Renal cortical epithelial cell (primary cell): ENCODE measurements at places on chromosomes 6 and 20. TPM values are rescaled to one million over a fixed set of nuclear protein-coding genes. Genes with fewer than 3 reads are reported as not detected.

DNA sequence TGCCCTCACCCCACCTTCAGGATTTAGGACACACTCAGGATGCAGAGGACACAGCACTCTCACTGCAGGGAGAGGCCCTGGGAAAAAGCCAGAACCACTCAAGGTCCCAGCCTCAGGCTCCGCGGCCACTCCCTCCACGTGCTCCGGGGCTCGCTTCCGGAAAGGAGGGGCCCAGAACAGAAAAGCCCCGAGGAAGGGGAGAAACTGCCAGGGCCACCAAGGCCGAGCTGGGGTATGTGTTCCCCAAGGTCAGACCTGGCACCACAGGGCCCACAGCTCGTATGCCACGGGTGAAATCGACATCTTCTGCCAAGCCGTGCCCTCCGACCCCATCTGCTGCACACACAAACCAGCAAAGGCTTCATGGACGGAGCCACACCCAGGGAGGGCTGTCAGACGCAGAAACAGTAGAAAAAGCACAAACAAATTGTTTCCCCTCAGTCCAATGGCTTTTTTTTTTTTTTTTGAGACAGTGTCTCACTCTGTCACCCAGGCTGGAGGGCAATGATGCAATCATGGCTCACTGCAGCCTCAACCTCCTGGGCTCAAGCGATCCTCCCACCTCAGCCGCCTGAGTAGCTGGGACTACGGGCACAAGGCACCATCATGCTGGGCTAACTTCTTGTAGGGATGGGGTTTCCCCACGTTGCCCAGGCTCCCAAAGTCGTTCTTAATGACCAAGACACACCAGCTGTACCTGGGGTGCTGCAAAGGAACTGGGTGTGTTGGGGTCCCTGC, 33.4 kb downstream of the SLC2A4RG start:
- DNase-seq, result no peak

Gene SSR1
- 71.0 and 169 TPM in 2 replicates for total RNA-seq

GRCh38 chr6:168545428-168545827, 104.4 kb downstream of the SMOC2 start:
- DNase-seq, result no peak

Gene ECT2L
- total RNA-seq, result 0.10 TPM in 1 of 2 replicates, not detected in the other

- DNase-seq, result no peak
These were observed 13.5 kb downstream of the DEFB132 start for GRCh38 chr20:271069-271468.

Gene DEFB116
- total RNA-seq, result not detected in 2 replicates

DNA sequence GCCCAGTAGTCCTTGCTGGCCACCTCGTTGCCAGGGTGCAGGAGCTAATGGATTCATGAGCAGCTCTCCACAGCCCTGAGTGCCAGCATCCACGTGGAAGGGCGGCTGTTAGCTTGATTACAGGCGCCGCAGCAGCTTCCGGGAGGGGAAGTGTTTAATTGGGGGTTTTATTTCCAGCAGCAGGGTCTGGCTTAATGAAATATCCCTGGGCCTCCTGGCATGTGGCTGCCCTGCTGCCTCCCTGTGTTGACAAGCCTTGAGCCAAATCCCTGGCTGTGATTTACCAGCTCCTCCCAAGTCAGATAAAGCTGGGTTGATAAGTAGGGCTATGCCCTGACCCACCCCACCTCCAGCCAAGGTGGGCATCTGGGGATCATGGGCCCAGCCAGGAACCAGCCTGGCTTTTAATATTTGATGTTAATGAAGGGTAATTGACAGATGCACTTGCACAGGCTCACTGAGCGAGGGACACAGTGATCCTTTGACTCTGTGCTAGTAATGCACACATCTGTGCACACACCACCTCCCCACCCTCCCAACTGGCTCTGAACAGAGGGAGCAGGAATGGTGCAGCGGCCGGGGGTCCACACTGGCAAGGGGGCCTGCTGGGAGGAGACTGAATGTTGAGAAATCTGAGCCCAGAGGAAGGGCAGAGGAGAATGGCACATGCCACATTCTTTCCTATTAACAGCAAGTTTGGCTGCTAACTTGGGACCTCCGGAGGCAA, 13.6 kb downstream of the GLP1R start:
- no peak for DNase-seq

Gene RPS21
- total RNA-seq, result 170 and 654 TPM in 2 replicates

Gene AKAP12
- total RNA-seq, result 54.4 and 218 TPM in 2 replicates

DNA sequence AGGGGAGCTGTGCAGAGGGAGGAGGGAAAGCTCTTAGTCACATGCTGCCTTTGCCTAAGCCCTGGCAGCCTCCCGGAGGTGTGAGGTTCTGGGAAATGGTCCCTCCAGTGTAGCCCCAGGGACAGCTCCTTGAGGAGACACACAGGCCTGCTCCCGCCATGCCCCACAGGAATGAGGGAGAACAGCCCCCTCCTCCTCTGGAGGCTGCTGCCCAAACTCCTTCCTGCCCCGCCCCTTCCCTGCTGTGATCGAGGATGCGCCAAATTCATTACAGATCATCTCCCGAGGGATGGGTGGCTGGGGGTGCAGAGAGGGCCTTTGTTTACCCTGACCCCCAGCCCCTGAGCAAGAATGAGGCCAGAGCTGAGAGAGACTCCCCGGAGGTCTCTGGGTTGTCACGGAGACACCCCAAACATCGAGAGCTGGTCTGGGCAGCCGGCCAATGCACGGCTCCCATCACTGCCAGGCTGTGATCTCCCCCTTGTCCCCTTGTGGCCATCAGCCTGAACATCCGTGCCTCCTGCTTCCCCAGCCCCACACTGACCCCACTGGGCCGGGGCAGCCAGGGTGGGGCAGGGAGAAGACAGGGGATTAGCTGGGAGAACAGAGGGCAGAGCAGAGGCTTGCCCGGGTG, 8.4 kb downstream of the CYP21A2 start:
- DNase-seq, result no peak

DNA sequence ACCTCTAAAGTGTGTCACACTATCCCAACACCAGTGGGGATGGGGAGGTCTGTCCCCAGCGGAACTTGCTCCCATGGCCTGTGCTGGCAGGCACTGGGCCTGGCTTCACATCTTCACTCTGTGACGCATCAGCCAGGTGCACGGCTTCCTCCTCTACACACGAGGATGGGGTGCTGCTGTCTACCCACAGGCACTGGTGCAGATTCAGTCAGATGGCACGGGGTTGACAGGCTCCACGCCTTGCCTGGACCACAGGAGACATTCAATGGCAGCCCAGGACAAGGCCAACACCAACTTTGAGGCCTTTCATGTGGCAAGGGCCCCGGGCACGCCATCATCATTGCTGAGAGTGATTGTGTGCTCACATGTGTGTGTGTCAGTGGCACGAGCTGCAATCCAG, 92.4 kb downstream of the TMEM242 start:
- no peak for DNase-seq

GRCh38 chr20:57713951-57714350, 4.1 kb upstream of the PMEPA1 start:
- no peak for DNase-seq

- DNase-seq, result no peak
These were observed 29.0 kb upstream of the MANEA start for GRCh38 chr6:95548188-95548786.

DNA sequence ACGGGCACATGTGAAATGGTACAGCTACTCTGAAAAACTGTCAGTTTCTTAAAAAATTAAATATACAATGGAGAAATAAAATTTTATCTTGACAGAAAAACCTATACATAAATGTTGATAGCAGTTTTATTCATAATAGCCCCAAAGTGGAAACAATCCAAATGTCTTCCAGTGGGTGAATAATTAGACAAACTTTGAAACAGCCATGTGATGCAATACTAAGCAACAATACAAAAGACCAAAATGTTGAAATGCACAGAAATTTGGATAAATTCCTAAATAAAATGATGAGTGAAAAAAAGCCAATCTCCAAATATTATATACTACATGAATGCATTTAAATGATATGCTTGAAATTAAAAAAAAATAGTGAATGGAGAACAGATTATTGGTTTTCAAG, 523.1 kb downstream of the HTR1B start:
- DNase-seq, result peak; percentile 2

Gene PTK7
- total RNA-seq, result 81.3 and 141 TPM in 2 replicates

DNA sequence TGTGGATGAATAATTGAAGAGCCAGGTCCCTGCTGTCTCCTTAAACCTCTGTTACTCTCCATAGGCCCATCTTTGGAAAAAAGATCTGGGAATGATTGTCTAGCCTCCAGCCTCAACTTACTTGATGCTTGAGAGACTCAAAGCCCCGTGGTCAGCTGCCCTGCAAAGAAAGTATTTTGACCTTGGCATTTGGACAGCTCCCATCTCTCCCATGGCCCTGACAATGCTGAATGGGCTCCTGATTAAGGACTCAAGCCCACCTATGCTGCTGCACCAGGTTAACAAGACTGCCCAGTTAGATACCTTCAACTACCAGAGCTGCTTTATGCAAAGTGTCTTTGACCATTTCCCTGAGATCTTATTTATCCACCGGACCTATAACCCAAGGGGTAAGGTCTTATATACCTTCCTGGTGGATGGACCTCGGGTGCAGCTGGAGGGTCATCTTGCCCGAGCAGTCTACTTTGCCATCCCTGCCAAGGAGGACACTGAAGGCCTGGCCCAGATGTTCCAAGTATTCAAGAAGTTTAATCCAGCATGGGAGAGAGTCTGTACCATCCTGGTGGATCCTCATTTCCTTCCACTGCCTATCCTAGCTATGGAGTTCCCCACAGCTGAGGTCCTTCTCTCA, 1.6 kb downstream of the ZSWIM1 start:
- no peak for DNase-seq

DNA sequence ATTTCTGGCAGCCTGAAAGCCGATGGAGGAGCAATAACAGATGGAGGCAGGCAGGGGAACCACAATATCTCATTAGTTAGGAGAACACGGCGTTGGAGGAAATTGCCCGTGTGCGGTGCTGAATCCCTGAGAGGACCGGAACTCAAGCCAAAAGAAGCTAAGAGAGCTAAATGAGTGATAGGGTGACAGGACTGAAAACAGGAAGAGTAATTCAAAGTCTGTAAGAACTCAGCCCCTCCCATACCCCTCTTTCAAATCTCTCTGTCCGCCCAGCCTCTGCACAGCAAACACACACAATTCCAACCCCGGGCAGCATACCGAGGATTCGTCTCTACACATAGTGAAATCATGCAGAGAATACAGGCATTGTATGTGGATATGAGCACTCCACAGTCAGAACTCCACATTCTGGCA, 2.6 kb upstream of the IPCEF1 start:
- no peak for DNase-seq

- no peak for DNase-seq
These were observed 1357.3 kb upstream of the EYS start for GRCh38 chr6:67064323-67064722.

Gene RBM24
- 2.4 and 3.1 TPM in 2 replicates for total RNA-seq

Gene FNDC11
- total RNA-seq, result 0.69 and 0.85 TPM in 2 replicates

DNA sequence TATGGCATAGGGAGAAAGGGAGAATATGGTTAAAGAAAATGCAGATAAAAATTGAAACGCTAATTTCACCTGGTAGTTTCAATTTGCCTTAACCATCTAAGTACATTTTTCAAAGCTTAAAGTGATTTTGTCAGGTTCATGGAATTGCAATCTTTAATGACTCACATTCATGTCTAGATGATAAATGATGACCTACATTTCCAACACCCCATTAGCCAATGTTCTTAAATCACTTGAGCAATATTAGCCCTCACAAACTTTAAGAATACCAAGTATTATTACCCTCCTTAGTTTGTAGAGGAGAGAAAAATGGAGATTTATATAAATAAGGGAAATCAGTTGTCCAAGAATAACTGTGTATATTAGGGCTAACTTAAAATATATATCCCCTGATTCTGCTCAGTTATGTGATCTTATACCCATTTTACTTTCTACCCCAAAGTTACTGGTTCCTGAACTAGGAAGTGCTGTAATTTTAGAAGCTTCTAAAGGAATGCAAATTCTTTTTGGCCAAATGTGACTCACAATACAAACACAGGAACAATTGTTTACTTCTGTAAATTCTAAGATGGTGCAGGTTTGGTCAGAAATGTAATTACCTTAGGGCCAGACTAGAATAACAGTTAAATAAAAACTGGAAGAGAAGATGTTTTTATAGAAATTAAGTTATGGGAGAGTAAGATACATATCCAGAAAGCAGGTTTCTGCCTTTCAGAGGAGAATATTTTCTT, 34.5 kb downstream of the TPBG start:
- DNase-seq, result peak; percentile 86

DNA sequence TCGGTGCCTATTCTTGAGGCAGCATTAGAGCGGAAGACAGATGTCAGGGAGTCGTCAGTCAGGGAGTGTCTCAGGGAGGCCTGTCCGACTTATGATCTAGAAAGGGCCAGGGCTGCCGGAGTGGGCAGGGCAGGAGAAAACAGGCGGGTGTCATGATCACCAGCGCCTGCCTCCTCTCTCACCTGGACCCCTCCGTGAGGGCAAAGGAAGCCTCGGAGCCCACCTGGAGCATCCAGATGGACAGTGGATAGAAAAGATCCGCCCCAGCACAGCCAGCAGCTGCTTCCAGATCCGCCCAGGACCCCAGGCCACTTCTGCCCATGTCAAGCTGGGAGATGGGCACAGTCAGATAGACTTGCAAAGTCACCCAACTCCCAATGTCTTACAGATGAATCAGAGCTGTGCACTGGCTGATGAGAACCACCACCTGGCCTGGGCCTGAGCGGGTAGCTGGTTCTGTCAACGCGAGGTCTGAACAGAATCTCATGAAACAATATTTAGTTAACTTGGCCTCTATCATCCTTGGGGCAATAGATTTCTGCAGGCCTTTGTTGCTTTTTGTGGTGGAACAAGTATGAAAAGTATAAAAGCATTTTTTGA, 22.2 kb downstream of the PSMG4 start:
- no peak for DNase-seq

Gene TMEM74B
- total RNA-seq, result 0.17 and 0.45 TPM in 2 replicates

DNA sequence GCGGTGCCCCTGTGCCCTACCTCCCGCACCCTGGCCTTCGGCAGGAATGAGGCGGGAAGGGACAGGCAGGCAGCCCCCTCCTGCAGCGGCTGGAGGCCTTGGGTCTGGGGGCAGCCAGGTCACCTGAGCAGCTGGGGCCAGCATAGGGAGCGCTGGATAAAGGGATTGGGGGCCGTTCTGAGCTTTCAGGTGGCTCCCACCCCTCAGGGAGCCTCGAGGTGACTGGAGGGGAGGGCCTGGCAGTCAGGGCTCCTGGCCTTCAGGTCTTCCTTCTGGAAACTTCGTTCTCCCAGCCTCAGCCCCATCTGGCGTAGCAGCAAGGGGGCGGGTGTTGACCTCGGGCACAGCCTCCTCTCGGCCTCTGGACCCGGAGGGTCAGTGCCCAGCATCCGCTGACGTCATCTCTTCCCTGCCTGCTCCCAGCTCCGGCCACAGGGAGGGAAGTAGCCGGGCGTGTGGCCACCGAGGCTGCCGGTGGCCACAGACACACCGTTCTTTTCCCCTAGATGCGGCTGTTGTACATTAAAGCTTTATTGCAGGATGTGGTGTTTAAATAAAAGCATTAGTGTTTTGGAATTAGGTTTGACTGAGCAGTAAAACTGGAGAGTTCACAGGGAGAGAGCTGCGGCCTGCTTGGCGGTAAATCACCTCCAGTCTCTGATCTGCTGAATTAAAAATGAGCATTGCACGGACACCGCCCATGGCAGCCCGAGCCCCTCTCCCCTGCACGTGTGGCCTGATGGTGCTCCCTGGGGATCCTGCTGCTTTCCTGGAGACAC, 80.0 kb upstream of the GATA5 start:
- no peak for DNase-seq

- no peak for DNase-seq
These were observed 22.2 kb upstream of the GABRR1 start for GRCh38 chr6:89239338-89239737.
